GM19239 (cell line): ENCODE measurements at places on chromosomes 11 and 22.

GRCh38 chr22:25404928-25405816 is 159.3 kb upstream of the GRK3 start:
- DNase-seq = peak; percentile 92

- no peak for DNase-seq
Observed at GRCh38 chr22:27777128-27777527, 24.4 kb downstream of the MN1 start.

DNA sequence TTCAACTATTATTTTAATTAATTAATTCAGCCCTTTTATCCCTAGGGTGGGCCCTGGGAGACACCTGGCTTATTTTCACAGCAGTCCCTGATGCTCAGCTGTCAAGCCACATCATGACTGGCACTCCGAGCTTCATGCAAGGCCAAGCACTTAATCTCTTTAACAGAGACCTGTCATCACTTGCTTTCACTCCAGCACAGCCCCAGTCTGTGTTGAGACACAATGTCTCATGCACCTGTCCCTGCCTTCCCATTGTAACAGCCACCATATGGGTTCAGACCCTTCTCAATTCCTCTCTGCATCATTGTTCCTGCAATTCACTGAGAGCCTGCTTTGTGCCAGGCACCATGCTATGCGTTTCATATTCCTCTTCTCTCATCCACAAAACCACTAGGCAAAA is 222.2 kb upstream of the TENM4 start:
- no peak for DNase-seq

- DNase-seq = peak; percentile 46
Observed at GRCh38 chr11:46302866-46303265, 25.4 kb downstream of the CREB3L1 start.

DNA sequence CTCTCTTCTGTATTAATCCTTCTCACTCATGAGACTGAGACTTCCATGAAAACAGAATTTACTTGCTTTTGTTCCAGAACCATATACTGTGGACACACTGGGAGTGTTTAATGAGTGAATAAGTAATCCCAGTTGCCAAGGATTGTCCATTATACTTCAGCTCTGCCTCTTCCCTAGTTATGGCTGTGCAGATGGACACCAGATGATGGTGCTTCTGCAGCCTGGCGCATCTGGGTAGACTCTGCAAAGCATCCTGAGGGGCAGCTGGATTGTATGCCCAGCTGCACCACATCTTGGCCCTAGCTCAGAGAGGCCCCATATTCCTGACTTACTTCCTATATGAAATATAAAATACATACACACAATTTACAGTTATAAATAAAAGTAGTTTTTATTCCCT is 43.5 kb downstream of the DBX1 start:
- DNase-seq = no peak

DNA sequence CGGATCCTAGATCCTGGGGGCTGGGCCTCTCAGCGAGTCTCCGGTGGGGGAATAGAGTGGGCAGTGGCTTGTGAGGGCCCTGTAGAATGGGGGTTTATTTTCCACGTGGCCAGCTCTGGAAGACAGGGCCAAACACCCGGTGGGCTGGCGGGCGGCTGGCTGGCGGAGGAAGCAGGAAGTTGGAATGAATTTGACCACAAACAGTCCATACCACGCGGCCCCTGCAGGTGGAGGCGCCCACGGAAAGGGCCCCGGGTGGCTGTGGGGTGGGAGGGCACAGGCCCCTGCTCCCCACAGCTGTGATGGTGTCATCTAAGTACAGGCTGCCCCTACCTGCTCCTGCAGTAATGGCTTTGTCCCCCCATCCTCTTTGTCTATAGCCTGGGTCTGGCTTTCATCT is 15.1 kb downstream of the MCAT start:
- no peak for DNase-seq

DNA sequence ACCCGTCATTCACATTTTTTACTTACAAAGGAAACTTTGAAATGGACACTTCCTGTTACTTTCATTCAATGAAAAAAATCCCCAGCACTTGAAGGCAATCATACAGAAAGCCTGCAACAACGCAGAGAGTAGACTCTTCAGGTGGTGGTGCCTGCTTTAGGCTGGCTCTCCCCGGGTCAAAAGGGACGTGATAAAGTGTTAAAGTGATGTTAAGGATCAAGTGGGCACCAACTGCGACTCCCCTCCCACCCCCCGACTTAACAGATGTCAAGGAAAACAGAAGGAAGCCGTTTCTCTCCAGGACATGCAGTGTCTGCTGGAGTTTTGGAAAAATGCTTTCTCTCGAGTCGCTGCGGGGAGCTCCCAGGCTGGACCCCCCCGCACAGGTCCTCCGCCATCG is 414 bp upstream of the PNPLA3 start:
- DNase-seq = no peak

- no peak for DNase-seq
Observed at GRCh38 chr11:66686100-66686785, 8.6 kb upstream of the RBM4B start.
